Stimulated activated CD8-positive, alpha-beta memory T cell treated with anti-CD3 and anti-CD28 coated beads, Interleukin-2, amount 100 ng/mL, for 1 hour (primary cell): ENCODE measurements at places on chromosomes 7 and 10.

DNA sequence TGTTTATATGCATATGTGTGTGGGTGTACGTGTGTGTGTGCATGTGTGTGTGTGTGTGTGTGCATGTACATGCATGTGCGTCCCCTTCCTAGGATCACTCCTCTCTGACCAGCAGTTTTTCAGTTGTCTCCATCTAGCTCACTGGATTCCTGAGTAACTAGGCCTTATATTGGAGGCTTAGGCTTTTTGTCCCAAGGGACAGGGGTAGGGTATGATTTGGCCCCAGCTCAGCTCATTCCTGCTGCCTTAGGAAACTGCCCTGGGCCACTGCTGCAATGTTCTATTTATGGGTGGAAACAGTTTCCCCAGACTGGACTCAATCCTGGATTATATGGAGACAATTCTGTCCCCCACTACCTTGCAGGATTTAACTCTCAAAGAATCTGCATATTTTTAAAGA is 68.8 kb upstream of the SDK1 start:
- no peak for DNase-seq

GRCh38 chr7:74453322-74454011 is at the start of gene GTF2IRD1:
Gene GTF2IRD1, plus strand, starts transcription at chr7:74453906. Its CDS starts 54,175 bp downstream, at chr7:74508081.
- DNase-seq, result no peak

DNA sequence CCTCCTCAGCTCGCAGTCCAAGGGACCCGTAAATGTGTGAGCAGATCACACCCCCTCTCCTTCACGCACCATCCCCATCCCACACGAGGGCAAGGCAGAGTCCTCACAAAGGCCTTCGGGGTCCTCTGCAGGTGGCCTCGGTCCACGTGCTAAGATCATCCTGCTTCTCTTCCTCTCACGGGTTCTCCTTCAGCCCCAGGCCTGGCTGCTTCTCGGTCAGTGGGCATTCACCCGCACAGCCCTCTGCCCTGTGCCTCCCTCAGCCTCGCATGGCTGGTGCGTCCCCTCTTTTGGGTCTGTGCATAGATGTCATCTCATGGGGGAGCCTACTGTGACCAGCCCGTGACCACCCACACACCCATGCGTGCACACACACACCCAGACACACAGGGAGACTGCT is 17.3 kb upstream of the FOXL3 start:
- DNase-seq, result no peak

DNA sequence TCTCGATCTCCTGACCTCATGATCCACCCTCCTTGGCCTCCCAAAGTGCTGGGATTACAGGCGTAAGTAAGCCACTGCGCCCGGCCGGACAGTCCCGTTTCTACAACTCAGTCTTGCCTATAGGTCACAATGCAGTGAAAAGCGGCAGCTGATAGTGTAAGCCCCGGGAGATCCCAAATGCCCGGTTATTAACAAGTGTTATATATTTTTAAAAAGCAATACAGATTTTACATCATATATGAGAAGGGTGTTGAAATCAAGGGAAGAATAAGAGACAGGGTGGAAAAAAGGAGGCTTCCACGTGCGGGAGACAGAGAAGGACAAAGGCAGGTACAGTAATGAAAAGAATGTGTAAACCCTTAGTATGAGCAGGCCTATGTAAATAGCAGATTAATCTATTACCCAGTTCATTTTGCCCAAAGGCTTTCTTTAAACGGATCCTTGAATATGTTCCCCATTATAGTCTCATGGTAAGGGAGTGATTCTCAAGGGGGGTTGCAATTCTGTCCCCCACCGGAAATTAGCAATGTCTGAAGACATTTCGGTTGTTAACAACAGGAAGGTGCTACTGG is 170.8 kb downstream of the PDE1C start:
- no peak for DNase-seq

DNA sequence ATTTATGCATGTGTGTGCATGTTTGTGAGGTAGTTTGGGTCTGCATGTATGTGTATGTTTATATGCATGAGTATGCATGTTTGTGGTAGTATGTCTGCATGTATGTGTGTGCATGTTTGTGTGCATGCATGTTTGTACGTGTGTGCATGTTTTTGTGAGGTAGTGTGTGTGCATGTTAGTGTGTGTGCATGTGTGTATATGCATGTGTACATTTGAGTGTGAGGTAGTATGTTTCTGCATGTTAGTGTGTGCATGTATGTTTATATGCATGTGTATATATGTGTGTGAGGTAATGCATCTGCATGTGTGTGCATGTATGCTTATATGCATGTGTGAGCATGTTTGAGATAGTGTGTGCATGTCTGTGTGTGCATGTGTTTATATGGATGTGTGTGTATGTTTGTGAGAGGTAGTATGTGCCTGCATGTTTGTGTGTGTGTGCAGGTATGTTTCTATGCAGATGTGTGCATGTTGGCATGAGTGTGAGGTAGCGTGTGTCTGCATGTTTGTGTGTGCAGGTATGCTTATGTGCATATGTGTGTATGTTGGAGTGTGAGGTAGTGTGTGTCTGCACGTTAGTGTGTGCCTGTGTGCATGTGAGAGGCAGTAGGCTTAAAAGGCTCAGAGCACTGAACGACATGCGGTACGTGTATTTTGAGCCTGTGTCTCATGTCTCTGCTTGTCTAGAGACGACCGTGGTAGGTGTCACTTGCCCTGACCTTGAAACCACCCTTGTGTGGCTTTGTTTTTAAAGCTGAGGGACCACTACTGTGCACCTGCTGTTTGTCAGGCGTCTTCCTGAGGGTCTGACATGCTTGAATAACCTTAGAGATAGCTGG is 43.7 kb downstream of the PFKP start:
- DNase-seq, result no peak
